NCI-H69 (cell line): ENCODE measurements at places on chromosomes 5 and 9.

DNA sequence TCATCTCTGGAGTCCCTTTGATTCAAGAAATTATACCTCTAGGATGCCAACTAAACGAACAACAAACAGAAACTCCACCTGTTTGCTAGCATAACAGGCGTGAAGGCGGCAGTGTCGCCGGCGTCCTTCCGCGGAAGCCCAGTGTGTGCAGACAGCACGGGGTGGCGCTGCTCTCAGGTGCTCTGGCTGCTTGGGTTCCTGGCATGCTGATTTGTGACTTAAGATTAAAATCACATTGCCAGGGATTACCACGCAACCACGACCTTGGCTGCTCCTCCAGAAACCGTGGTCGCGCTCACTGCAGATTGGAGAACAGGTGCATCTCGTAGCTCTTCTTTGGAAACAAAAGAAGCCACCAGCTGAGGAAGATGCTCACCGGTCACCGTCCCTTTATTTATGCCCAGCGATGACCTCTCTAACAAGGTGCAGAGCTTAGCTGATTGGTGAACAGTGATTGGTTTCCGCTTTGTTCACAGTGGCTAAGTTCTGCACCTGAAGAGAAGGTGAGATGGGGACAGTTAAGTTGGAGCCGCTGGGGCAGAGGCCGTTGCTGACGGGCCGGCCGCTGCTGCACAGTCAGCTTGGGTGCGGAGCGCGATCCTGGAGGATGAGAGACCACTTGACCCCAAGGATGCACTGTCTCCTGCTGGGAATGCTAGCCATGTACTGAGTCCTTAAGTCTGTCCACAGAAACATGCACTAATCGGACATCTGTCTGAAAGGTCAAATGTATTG is 232.3 kb downstream of the FANCC start:
- no peak for DNase-seq

- DNase-seq: no peak
These were observed 248.1 kb upstream of the NREP start for GRCh38 chr5:112004867-112005622.

DNA sequence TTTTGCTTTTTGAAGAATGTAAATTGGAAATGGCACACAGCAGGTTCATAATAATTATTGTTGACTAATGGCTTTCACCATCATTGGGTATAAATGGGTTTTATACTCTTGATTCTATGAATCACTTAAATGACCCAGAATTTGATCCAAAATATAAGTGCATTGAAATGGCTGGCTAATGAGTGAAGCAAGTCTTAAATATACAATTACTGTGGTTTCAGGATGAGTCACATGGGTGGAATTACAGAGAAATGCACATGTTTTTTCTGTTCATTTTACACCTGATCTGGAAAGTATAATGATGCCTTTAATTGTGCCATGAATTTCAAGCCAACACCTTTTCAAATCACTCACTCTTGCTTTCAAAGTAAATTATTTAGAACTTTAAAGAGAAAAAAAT is 380.8 kb upstream of the CD180 start:
- DNase-seq: peak; percentile 98

DNA sequence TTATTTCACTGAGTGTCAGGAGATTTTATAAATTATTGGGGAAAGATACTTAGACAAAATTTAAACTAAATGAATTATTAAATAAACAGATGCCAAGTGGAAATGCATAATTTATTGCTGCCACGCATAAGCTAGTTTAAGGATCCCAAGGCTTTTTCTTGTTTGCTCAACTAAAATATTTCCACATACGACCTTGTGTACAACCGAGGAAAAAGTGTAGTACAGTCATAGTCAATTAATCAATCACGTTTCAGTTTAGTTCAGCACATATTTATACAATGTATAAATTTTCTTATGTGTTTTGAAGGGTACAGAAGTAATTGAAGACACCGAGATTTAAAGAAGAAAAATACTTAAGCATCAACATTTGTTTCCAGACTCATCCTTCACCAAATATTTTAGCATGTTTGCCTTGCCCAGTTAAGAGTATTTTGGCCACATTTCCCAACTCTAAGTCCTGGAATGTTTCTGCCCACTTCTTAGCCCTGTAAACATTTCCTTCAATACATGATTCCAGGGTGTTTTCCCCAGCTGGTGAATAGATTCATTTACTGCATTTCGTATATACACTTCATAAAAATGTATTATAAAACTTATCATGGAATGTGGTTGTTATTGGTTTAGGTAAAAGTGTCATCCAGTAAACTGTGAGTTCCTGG is 652.9 kb downstream of the ELAVL2 start:
- no peak for DNase-seq

GRCh38 chr9:110464321-110464720 is 115.2 kb downstream of the SVEP1 start:
- DNase-seq: no peak

DNA sequence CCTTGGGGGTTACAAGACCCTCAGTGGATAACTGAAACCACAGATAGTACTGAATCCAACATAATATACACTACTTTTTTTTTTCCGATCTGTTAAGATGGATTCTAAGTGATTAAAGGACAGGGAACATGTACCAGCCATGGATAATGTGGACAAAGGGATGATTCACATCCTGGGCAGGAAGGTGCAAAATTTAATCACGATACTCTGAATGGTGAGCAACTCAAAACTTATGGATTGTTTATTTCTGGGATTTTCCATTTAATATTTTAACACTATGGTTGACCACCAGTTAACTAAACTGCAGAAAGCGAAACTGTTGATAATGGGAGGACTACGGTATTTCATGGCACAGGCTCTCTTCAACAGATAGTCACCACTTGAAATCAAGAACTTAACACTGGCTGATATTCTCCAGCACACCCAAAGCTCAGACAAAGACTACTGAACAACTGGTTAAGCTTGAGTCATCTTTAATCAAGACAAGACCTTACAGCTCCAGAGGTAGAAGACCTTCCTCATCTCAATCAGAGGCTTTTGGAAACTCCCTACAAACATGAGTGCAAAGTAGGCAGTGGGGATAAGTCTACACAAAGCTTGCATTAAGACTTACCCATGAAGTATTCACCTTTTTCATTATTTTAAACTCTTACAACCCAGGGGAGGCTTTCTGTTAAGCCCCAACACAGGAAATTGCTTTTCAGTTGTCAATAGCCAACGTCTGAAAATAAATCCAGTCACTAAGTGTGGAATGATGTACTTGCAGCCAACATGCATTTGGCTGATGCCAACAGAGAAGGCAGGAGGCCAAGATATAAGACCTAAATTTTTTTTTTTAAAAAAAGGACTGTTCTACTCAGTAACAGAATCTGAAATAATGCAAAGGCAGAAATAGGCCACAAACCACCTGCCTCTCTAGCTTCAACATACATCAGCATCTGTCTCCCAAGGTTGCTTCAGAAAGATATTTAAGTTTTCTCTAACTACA is 78.7 kb downstream of the ELAVL2 start:
- DNase-seq: no peak

DNA sequence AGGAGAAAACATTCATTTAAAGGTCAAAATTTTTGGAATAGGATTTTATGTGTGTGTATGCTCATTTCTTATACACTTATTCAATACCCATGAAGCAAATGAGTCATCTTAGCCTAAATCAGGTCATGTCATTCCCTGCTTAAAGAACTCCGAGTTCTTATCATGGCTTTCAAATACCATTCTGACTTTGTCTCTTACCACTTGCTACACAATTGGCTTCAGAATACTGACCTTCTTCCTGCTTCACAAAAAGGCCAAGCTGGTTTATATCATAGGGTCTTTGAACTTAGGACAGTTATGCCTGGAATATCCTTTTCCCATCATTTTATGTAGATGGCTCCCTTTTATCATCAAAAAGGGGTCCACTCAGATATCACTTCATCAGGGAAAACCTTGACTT is 652.2 kb upstream of the WWC1 start:
- DNase-seq: no peak

GRCh38 chr5:134242146-134242545 is 16.3 kb upstream of the PPP2CA start:
- DNase-seq: peak; percentile 15

GRCh38 chr5:120252839-120253238 is 211.3 kb upstream of the PRR16 start:
- peak; percentile 74 for DNase-seq

GRCh38 chr5:172642051-172642409 is 967 bp downstream of the NEURL1B start:
- no peak for DNase-seq

DNA sequence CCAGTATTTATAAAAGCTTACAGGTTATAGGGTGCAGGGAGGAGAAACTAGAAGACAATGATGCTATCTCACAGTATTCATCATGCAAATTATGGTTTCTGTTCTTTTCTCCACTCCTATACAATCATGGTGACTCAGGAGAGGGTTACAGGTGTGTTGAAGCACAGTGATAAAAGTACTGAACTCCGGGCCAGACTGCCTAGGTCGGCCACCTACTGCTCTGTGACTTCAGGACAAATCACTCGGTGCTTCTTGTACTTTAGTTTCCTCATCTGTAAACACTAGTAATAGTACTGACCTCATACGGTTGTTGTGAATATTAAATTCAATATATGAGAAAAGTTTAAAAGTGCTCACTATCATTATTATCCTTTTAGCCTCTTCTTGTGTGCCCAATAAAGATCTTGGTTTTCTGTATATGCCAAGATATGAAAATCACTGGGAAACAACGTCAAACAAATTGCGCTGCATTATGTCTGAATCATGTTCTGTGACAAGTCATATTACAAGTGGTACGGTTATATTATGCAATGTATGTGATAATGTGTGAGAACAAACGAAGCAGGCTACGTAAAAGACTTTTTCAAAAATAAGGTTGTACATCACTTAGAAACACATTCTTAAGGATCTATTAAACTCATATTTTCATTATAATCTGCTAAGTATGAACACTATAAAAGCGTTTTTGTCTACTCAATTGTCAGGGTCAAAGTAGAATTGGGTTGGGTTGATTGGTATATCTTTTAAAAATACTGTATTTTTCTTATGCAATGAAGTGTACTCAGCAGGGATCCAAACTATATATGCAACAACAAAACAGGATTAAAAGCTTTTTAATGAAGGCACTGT is 153.3 kb downstream of the EFNA5 start:
- DNase-seq: no peak

GRCh38 chr9:72315089-72315509 is 49.9 kb downstream of the ZFAND5 start:
- peak; percentile 82 for DNase-seq

DNA sequence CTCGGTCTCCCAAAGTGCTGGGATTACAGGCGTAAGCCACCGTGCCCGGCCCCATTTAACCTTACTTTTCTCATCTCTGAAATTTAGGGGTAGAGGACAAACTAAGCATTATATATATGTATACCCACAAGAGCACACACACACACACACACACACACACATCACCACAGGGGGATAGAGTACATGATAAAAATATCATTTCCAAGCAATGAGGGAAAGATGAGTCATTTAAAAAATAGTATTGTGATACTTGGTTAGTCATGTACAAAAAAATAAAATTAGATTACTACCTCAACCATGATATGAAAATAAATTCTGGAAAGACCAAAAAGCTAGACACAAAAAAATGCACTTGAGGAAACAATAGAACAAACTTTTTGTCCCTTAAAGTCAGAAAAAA is 67.2 kb downstream of the CDH18 start:
- DNase-seq: no peak

GRCh38 chr9:85213650-85214607 is 527.8 kb downstream of the AGTPBP1 start:
- no peak for DNase-seq

DNA sequence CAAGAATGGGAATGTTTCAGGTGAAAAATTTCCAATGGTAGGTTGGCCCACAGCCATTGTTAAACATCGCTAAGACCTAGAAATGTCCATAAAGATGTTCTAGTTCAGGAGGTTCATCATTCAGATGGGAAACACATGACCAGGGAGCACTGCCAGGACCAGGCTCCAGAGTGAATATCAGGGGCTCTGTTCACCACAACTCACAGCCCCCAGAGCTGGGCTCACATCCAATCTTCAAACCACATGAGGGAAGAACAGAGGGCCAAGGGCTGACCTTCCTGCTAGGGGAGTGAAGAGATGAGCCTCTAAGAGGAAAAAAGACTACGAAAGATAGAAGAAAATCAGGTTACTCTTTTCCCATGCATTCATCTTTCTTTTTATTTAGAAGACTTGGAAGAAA is 205.8 kb downstream of the SEMA5A start:
- no peak for DNase-seq

DNA sequence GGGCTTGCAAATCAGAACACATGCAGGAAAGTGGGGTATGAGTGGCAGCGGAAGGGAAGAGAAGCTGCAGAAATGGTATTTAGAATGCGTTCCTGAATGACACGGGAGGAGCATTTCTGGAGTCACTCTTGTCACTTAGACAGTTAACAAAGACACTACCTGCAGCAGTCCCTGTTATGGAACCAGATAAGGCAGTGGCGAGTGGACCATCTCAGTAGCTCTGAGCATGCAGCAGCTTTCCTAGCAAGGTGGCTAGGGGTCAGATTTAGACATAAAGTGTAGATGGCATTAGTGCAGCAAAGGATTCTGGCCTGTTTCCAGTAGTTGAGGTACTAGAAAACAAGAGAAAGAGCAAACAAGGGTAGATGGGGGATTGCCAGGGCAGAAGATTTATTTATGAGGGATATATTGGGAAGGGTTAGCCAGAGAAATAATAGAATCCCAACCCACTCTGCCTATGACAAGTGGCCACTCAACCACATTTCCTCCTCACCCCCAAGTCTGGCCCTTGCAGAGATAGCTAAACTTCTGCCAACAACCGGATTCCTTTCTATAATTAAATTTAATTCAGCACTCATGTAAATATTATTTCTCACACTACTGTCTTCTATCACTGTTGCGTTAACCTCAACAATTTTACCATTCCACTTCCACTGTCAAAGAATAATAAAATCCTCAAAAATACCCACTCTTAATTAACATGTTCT is 201.6 kb downstream of the DCP2 start:
- DNase-seq: peak; percentile 67

GRCh38 chr9:96574455-96574854 is 45.2 kb downstream of the CDC14B start:
- no peak for DNase-seq

GRCh38 chr9:26955222-26955903 is 849 bp upstream of the IFT74 start:
- DNase-seq: peak; percentile 67

GRCh38 chr5:166617507-166617906 is 1673.9 kb upstream of the WWC1 start:
- DNase-seq: no peak

DNA sequence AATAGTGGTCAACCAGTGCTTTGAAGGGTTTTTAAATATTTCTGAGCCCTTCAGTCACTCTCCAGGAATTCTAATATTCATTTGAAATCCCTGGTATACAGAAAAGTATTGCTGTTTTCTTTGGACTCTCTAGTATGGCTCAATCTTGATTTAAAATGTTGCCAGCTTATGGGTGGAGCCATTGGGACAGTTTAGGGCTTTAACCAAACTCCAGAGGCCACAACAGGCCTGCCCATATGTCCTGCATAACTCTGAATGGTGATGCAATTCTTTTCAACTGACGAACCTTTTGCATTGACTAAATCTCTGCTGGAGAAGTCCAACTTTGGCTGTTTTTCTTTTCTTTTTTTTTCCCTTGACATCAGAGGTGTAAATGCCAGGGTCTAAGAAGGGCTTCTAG is 10.3 kb upstream of the ANKHD1 start:
- no peak for DNase-seq
